ENCODE measurements at places on chromosomes 3 and 15.

DNA sequence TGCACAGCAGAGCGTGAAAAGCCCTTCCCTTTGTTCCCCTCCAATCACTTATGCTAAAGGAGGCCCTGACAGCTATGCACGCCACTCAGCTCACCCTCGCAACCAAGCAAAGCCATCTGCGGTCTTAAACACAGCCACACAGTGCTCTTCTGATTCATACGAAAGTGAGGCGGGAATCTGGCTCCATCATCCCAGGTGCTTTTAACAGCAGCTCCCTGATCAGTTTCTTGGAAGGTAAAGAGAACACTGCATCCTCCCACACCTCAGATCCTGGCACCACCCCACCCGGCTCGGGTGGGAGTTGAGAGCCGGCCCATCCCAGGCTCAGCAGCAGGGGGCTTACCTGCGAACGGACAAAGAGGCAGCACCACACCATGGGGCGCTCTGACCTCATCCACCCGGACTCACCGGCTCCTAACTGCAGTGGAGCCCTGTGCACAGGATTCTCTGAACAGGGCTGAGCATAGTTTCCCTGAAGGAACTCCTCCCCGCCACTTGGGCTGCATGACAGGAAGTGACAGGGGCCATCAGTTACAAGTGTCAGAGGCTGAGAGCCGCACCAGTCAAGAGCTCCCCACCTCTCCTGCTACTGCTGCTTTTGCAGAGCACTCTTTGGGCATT, 114.3 kb upstream of the ARHGEF3 start:
- DNase-seq = no peak

DNA sequence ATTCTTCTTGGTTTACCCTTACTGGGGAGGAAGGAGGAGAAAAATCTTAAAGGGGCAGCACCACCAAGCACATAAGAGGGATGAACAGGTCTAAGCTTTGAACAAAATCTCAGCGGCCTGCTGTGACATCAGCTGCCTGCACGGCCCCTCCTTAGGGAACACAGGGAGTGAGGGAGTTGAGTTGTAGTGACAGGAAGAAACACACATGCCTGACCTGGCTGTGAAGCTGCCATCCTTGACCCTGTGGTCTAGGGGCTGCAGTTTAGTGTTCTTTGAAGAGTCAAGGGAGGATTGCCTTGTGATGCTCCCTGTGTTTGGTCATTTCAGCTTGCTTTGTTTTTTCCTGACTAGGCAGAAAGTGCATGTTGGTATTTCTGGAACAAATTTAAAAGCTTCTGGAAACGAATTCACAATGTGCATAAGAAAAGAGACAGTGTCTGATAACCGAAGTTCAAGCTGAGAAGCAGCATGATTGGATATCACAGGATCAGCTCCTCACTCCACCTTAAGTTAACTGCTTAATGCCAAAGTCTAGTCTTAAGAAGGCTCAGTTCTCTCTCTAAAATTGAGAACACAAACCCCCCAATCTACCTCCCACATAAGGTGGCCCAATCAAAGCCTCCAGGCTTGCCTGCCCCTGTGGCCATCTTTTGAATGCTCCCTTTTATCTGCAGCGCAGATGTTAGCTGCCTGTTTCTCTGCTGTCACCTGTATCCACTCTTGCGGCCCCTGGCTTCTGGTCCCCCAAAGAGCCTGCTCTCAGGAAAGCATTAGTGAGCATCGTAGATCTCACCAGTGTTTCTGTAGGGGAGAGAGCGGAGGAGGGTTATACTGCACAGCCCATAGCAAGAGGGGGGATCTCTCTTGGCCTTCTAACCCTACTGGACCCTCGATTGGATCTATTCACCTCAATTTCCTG, 82.2 kb downstream of the SCN11A start:
- DNase-seq = no peak

- DNase-seq = no peak
Observed at GRCh38 chr3:150874666-150875219, 30.5 kb downstream of the MINDY4B start.

- no peak for DNase-seq
Observed at GRCh38 chr3:169510693-169511010, 152.9 kb downstream of the MECOM start.

- no peak for DNase-seq
Observed at GRCh38 chr3:155386919-155387318, 93.4 kb upstream of the STRIT1 start.

DNA sequence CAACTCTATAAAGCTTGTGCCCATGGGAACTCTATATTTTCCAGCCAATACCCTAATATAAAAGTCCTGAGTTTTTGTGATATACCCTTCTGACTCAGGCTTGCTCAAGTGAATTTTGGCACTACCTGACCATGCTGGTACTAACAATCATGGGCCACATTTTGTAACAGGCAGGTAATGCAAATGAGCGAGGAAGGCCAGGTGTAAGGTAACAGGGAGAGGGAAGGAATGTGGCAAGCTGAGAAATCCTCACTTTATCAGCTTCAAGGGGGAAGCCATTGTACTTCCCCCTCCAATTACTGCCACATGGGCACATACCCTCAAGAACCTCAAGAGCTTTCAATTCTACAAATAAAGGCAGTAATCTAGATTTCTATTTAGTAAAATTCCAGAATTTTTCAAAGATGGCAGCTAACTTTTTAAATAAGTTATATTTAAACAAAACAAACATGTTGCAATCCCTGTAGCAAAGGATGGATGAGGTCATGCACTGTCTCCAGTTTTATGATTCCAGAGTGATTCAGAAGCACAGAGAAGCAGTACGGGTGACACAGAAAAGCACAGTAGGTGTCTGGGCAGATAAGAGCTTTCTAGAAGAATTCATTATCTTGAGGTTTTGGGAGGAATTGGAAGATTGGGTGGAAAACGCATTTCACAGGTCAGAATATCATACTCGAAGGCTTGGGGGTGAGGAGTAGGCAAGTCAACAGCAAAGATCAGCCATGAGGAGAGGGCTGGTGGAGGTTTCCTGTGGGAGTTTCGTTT, 87.6 kb downstream of the FOXP1 start:
- peak; percentile 90 for DNase-seq

DNA sequence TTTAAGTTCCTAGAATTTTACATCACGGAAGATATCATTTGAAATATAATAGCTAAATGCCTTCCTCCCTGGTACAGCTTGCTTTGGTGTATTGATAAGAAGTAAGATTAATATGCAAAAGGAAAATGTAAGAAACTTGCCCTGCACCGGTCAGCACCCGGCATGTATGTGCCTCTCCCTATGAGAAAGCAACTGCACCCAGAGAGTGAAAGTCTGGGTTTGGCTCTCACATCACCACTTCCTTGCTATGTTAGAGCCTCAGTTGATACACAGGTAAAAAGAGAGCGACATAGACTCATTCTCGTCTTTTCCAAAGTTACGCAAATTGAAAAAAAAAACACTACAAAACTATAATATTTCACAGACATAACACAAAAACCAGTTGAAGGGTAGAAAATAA, 96.7 kb downstream of the FOXP1 start:
- no peak for DNase-seq

GRCh38 chr3:52218454-52218853, 7.0 kb downstream of the TLR9 start:
- DNase-seq = no peak

DNA sequence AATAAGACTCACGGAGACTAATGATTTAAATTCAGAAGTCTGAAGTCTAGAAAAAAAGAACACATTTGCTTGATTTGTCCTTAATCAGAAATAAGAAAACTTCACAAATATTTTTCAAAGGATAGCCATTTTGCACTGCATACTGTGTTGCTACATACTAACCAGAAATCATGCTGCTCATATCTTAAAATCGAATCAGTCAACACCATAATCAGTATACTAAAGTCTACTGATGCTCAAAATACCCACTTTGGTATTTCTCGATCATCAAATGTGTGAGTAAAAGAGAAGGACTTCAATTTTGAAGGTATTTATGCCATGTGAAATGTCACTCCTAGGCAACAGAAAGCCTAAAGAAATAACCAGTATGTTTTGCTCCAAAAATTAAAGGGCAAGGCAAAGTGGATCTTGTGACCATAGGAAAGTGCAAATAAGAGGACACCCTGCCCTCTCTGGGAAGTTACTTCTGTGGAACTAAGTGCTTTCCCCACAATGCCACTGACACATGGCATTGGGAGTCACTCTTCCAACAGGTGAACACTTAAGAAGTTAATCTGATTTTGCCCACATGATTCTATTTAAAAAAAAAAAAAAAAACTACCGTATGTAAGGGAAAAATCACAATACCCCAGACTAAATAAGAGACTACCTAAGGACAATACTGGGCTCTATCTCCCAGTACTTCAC, 2.7 kb downstream of the LRIG1 start:
- DNase-seq = no peak

DNA sequence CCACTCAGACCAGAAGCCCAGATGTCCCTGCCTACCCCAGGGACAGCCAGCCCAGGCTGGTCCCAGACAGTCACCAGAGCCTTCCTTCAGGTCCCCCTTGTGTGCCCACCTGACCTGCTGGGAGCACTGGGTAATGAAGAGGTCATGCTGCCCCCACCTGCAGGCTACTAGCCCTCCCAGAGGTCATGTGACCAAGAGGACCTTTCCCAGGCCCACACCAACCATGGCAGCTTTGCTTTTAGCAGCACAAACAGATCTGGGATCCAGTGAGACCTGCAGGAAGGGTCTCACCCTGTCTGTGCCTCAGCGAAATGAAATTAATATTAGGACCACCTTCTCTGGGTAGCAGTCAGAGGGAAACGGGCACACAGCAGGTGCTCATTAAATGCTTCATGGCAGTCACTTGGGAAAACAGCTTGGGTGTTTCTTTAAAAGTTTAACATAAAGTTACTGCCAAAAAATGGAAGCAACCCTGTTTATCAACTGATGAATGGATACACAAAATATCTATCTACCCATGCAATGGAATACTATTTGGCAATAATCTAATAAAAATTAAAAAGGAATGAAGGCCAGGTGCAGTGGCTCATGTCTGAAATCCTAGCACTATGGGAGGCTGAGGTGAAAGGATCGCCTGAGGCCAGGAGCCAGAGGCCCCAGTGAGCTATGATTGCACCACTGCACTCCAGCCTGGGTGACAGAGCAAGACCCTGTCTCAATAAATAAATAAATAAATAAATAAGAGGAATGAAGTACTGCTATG, 43.7 kb downstream of the DNAJB8 start:
- no peak for DNase-seq

- DNase-seq = no peak
Observed at GRCh38 chr3:115616461-115616860, 6.8 kb upstream of the GAP43 start.

DNA sequence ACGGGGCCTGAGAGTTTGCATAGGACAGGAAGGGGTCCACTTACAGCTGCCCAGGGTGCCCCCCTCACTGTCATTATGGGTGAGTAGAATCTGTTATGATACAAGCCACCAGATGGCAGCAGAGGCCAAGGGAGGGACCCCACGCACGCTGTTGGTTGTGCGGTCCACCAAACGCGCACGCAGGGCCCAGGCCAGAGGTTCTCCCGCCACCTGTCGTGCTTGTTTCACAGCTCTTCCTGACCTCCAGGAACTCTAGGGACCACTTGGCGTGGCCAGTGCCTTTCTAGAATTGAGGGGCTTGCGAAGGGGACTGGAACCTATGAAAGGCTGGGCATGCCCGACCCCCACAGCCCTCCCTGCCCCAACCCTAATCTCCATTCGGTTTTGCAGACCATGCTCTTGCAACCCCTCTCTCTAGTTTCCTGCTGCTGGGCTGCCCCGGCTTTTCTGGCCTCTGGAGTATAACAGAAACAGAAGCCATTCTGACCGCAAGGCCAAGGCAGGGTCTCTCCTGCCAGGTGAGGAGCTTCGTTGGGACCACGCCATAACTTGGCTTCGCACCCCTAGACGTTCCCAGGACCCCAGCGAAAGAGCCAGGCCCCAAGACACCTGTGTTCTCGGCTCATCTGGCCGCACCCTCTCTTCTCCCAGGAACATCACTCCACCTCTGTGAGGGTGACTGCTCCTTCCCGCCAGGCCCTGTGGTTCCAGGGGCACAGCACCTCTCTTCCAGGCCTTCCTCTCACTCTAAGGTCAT, 46.0 kb downstream of the ALDH1L1 start:
- DNase-seq = peak; percentile 43

DNA sequence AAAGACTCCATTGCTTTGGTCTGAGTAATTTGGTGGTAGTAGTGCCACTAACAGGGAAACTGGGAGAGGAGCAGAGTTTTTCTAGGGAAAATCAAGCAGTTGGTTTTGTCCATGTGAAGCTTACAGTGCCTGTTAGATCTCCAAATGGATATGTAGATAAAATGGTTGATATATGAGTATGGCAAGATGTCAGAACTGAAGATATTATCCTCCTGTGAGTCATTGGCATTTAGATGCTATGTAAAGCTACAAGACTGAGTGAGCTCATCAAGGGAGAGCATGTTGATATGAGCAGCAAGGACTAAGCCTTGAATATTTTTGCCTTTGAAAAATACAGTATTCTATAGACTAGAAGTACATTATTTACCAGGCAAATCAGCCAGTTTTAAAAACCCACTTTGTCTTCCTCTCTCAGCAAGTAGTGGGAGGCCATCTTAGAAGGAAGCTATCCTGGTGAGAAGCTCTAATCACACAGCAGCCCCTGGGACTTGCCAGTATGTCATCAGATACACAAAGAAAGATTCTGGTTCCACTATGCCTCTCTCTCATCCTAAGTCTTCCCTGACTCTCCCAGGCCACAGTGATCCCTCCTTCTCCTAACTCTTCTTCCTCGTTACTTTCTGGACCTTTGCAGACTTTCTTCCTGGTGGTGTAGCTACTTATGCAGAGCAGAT, 77.4 kb upstream of the ANKRD28 start:
- DNase-seq = peak; percentile 88

- no peak for DNase-seq
Observed at GRCh38 chr15:75684648-75685047, 28.0 kb downstream of the CSPG4 start.

GRCh38 chr3:161548301-161548700, 51.7 kb downstream of the OTOL1 start:
- no peak for DNase-seq

- DNase-seq = no peak
Observed at GRCh38 chr3:152874896-152875749, 40.2 kb downstream of the P2RY1 start.

GRCh38 chr15:98177966-98178592, 217.6 kb downstream of the ARRDC4 start:
- DNase-seq = peak; percentile 77

GRCh38 chr15:93060336-93061248, 28.4 kb downstream of the RGMA start:
- DNase-seq = no peak

GRCh38 chr3:30462721-30463470, 143.5 kb upstream of the TGFBR2 start:
- peak; percentile 26 for DNase-seq

DNA sequence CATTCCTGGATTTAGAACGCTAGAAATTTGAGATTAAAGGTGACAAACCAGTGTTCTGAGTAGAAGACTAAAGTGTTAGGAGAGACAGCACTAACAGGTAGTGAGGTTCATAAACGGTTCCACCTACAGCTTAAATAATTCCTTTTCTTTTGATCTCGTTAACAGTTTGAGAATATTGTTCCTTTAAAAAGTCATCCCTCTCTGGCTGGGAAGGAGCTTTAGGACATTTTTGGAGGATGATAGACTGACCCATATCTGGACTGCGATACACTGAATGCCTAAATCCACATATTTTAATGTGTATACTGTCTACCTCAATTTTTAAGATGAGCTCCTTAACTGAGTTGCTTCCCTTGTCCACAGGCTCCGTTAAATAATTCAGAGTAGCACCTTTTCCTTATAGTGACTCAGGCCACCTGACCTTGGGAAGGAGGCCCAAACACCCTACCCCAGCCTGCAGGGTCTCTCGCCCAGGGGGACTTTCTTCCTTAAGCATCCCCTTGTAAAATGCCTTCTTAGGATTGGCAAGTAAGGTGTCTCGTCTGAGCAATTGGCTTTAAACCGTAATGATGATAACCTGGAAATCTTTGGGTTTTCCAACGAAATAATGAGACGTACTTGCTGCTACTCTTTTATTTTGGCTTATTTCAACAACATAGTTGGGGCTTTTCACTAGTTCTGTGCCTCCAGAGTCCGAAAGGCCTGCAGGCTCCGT, 3.3 kb downstream of the TRIM71 start:
- DNase-seq = no peak
